NCI-H187 treated with DMSO at 0.1 percent for 48 hours (cell line): ENCODE measurements at places on chromosomes 4 and X.

DNA sequence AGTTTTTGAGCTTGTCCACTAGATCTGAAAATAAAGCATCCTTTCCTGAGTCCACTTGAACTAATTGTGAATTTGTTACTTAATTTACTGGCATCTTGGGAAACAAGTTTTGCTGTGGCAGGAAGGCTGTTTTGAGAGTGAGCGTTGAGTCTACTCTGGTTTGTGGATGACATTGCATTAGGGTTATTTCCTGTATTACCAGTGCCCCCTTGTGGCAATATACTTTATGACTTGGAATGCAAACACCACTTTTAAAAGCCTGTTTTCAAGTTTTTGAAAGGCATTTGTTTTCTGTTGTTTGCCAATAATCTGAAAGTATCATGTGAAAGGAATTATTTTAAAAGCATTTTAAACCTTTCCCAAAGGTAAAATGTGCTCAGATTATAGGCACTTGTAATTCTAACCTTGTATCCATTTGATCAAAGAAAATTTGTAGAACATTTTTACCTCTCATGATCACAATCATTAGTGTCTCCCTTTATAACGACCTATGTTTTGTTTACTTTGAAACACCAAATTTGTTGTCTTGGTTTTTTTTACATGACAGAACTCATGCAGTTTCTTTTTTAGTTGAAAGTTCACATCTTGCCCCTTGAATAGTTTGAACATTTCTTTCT, 18.0 kb upstream of the CYP2U1 start:
- no peak for DNase-seq

GRCh38 chrX:118714521-118714920, 12.9 kb upstream of the IL13RA1 start:
- DNase-seq, result no peak

DNA sequence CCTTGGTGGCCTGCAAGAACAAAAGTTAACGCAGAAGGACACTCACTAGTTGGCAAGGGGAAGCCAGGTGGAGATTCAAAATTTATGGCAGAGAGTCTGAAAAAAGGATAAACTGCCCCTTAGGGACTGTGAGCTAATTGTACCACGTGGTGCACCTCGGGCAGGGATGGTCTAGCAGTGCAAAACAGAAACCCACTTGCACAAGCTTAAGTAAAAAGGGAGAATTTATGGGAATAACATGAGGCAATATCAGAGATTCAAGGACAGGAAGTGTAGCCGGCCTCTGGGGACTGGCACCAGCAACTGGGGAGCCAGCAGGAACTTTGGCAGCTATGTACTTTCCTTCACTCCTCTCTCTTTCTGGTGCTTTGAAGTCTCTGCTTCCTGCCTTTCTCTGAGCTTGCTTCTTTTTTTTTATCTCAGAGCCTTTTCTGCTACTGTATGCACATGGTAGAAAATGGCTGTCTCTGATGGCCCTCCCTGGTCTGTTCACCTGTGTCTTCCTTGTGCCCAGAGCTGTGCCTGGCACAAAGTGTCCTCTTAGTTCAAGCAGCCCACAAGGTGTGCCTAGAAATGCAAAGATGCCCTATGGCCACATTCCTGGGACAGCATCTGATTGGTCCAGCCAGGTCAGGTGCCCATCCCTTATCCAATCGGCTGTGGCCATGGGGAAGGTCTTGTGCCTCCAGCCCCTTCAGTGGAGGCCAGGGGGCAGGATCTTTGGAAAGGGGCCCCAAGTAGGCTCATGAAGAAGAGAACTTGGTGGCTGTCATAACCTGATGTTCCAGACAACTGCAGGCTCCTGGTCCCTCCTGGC, 114.8 kb upstream of the ATP6AP2 start:
- no peak for DNase-seq

DNA sequence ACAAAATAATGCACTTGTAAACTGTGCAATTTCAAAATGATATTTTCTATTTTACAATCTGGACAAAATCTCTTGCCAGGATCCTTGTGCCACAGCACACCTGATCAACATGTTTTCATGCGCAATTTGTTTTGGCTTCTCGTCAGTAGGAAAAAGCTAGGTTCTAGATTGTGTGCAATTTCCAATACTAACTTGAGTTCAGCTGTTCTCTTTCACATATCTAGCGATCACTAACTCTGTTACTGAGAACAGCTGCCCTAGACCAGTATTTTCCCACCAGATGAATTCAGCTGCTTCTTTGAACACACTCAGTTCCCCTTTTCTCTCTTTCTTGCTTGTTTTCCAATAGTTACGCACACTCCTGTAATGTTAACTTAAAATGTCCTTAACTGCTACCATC, 131.2 kb downstream of the MAGEB5 start:
- no peak for DNase-seq

GRCh38 chr4:122224348-122224747, 72.2 kb downstream of the BLTP1 start:
- no peak for DNase-seq

- no peak for DNase-seq
Observed at GRCh38 chr4:45741897-45742296, 382.0 kb downstream of the GABRG1 start.

DNA sequence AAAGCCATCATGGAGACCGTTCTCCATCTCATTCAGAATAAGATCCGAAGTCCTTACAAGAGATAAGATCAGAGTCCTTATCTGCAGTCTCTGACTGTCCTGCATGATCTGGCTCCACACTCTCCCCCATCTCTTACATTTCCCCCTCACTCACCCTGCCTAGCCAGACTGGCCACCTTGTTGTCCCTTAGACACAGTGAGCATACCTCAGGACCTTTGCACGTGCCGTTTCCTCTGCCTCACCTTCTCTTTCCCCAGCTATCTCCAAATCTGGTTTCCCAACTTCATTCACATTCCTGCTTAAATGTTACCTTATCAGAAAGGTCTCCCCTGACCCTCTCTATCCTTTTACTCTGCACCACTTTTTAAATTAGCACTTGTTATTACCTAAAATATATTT, 44.0 kb downstream of the KLHL5 start:
- DNase-seq, result no peak

DNA sequence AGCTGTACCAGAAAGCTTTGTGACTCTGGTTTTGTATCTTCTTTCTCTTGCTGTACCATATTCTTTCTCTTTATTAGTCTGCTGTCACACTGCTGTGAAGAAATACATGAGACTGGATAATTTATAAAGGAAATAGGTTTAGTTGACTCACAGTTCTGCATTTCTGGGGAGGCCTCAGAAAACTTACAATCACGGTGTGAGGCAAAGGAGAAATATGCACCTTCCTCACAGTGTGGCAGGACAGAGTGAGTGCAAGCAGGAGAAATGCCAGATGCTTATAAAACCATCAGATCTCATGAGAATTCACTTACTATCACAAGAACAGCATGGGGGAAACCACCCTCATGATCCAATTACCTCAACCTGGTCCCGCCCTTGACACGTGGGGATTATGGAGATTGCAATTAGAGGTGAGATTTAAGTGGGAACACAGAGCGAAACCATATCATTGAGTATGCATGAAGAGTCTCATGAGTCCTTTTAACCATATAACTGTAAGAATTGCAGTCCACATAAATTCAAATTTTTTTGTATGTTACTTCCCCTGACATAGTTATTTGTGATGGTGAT, 67.4 kb upstream of the INPP4B start:
- no peak for DNase-seq

- DNase-seq, result no peak
Observed at GRCh38 chr4:47662975-47663374, 174.9 kb downstream of the CORIN start.

- no peak for DNase-seq
Observed at GRCh38 chr4:6134612-6135220, 65.6 kb downstream of the JAKMIP1 start.

- no peak for DNase-seq
Observed at GRCh38 chr4:121900132-121900983, 30.1 kb upstream of the BBS7 start.

DNA sequence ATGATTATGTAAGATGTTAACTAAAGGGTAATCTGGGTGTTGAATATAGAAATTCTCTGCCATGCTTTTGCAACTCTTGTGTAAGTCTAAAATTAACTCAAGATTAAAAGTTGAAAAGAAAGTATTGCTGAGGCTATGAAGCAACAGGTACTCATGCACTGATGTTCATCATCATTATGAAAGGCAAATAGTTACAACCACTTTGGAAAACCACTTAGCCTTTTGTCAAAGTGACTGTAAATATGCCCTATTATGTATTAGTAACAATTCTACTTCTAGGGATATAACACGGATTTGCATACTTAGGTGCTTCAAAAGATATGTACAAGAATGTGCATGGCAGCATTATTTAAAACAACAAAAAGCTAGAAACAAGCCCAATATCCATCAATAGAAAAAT, 227.8 kb upstream of the CXXC4 start:
- no peak for DNase-seq

DNA sequence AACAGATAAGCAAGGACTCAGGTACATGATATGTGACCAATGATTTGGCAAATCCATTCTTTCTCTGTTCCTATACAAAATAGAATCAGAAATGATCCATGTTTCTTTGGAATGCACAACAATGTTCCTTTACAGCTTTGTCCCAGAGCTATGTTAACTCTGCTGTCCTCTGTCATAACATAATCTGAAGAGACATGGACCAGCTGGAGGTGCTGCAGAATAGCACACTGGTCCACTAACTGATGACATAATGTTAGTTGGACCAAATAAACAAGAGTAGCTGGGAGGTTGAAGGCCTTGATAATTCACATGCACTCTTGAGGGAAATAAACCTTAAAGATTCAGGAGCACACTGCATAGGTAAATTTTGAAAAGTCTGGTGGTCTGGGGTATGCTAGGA, 23.0 kb upstream of the DHX15 start:
- DNase-seq, result no peak

- no peak for DNase-seq
Observed at GRCh38 chr4:176031922-176032321, 33.7 kb upstream of the WDR17 start.

DNA sequence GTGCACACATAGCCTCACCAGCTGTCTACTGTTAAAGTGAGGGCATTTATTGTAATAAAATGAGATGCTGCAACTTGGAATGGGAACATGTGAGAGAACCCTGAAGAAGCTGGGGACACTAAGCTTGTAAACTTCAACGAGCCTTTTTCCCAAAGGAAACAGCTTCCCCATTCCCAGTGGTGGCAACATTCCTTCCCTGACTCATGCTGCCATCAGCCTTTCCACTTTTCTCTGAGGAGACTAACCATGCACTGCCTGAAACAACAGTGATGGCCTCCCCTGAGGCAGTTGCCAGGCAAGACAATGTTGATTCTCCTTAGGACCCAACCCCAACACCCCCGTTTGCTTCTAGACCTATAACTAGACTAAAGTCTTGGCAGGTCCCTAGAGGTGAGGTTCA, 928.3 kb downstream of the GLUD2 start:
- no peak for DNase-seq

- DNase-seq, result no peak
Observed at GRCh38 chr4:26746802-26747213, 113.8 kb upstream of the STIM2 start.

GRCh38 chr4:180153587-180153986, 2089.6 kb upstream of the TENM3 start:
- DNase-seq, result no peak
